ENCODE measurements at places on chromosomes 5 and 9. TPM values are rescaled to one million over a fixed set of nuclear protein-coding genes. Genes with fewer than 3 reads are reported as not detected.

GRCh38 chr9:132511191-132511999 is 71.0 kb upstream of the BARHL1 start:
- H3K4me1 ChIP-seq, result no peaks in the 10 kb centered on the region
- H3K27ac ChIP-seq, result no peak overlapping the region
- peaks cover 17% of the 10 kb centered on the region for H3K27me3 ChIP-seq

DNA sequence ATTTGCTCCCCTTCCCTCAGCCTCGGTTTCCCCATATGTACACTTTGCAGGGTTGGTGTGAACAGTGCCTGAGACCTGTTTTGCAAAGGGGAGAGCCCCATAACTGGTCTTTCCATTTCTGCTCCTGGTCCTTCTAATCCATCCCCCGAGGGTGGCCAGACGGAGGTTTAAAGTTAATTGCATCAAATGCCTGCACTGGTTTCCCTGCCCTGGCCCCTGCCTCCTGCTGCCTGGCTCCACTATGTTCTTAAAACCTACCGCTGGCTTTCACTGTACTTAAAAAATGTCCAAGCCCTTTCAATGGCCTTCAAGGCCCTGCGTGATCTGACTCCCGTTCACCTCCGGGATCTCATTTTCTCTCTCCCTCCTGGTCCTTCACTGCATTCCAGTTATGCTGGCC is 183.0 kb downstream of the RGS3 start:
- H3K36me3 ChIP-seq, result no peaks in the 10 kb centered on the region
- DNase-seq, result peak; percentile 2
- no peaks in the 10 kb centered on the region for H3K4me1 ChIP-seq

DNA sequence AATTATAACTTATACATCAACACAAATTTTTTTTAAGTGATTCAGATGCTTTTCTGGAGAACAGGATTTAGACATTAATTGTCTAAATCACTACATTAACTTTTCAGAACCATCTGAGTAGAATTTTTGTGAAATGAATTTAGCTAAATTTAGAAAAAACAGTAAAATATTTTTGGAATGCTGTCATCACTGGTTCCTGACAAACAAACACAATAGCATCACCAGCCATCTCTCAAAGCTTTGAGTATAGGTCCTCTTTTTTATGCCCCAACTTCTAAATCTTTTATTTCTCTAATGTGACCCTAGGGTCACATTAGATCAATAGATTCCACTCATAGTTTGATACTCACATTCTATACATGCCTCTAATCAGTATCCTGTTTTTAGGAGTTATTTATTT is 104.6 kb downstream of the PRR16 start:
- H3K27me3 ChIP-seq, result no peaks in the 10 kb centered on the region
- DNase-seq, result no peak
- H3K27ac ChIP-seq, result no peak overlapping the region
- no peaks in the 10 kb centered on the region for H3K4me1 ChIP-seq
- H3K4me3 ChIP-seq, result no peak overlapping the region
- no peaks in the 10 kb centered on the region for H3K36me3 ChIP-seq

DNA sequence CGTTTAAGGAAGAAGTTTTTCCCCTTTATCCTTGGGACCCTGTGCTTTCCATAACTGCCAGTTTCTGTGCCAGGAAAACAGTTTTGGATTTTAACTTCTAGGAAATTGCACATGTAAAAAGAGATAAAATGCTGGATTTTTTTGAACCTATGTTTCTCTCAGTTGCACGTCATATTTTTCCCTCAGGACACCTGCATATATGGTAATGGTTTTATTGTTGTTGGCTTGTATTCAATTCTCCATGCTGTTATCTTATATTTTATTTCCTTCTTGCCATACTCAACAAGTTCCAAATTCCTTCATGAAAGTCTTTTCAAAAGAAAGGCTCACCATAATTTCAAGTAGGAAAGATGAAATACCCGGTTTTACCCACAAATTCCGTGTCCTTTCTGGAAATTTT is 7.9 kb upstream of the ADAMTSL1 start:
- DNase-seq, result no peak
- no peaks in the 10 kb centered on the region for H3K4me1 ChIP-seq
- H3K27ac ChIP-seq, result no peak overlapping the region
- H3K4me3 ChIP-seq, result no peak overlapping the region

Gene NINJ1
- total RNA-seq, result 109 TPM

DNA sequence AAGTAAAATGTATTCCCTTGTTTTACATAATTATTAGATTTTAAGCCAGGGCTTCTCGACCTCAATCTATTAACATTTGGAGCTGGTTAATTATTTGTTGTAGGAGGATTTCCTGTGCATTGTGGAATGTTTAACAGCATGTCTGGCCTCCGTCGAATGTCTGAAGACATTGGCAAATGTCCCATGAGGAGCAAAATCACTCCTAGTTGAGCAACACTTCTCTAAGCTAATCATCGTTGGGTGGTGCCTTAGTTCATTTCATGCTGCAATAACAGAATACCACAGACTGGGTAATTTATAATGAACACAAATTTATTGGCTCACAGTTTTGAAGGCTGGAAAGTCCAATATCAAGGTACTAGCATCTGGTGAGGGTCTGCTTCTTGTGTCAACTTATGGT is 13.4 kb upstream of the VPS13A start:
- DNase-seq, result no peak
- H3K27me3 ChIP-seq, result no peaks in the 10 kb centered on the region

DNA sequence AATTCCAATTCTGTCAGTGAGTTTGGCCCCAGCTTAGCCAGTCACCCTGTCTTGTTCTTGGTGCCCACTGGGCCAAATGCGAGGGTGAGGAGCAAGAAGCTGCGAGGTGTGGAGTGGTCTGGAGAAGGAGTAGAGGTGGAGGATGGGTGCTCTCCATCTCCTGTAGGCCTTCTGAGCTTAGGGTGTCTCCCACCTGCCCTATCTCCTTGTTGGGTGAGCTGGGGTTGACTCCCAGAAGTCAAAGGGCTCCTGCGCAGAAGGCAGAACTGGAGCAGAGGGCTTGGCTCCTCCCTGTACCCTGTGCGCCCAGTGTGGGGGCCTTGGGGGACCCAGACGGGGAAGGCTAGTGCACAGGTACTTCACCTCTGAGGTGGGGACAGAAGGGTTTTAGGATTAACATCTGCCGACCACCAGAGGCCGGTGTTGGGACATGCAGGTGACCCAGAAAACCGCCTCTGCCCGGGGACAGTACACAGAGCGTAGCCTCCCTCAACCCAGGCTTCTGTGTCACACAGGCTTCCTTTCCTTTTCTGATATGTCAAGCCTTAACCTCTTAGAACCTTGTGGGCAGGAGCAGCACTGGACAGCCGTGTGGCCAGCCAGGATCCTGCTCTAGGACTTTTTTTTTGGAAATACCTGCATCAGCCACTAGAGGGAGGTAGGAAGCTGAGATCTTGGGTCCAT is 16.9 kb downstream of the IL5 start:
- no peak overlapping the region for H3K4me3 ChIP-seq
- DNase-seq, result no peak
- H3K27me3 ChIP-seq, result no peaks in the 10 kb centered on the region
- H3K27ac ChIP-seq, result no peak overlapping the region
